ENCODE measurements at places on chromosomes 6 and 20.

DNA sequence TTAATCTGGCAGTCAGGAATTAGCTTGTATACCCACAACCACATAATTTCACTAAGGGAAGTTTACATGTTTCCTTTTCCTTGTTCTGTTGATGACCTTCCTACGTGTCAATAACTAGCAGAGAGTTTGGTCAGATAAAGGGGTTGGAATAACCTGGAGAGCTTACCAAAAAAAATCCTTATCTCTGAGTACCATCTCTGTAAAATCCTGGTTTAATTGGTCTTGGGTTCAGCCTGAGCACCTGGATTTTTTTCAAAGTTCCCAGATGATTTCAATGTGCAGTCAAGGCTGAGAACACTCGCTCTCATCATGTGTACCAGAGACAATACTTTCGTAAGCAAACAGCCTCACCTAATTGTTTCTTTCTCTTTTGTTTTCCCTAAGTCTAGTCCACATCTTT lies 483.8 kb upstream of the FLRT3 start:
- DNase-seq: no peak

DNA sequence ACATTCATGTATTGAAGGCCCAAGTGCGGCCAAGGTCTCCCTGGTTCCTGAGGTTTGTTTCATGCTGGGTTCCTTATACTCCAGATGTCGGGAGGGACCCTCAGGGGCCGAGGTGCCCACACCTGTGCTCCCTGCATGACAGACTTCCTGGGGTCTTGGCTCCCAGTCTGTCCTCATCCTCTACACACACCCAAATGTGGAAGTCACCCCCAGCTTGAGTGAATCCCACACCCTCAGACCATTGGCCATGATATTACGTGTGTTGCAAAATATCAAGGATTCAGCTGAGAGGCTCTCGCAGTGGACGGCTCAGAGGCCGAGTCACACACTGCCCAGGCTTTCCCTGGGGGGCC lies 82.2 kb upstream of the DUSP22 start:
- no peak for DNase-seq

GRCh38 chr6:12354499-12354898 lies 64.3 kb downstream of the EDN1 start:
- peak; percentile 95 for DNase-seq

DNA sequence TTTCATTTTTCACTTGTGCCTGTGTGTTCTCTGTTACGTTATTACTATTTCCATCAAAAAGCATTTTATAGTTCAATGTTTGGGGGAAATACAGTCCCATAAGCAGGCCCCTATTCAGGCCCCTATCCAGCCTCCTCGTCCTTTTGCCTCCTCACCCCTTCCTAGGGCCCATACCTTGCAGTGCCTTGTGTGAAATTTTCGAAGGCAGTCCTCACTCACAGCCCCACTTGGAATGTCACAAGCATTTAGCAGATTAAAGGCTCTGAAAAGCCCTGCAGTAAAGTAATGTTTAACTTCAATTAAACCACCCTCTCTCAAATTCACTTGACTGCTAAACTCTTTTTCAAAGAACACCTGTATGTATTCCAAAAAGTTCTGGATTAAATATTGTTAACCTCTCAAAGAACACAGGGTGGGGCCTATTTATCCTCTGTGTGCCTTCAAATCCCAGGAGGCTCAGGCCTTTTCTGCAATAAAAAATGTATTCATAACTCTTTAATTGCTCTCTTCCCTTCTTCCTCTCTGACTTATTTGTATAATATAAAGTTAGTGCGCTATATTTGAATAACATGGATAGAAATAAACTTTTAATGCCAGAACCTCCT lies 202.5 kb downstream of the FOXA2 start:
- no peak for DNase-seq

GRCh38 chr20:2576317-2576727 lies 39.9 kb downstream of the TMC2 start:
- DNase-seq: no peak

DNA sequence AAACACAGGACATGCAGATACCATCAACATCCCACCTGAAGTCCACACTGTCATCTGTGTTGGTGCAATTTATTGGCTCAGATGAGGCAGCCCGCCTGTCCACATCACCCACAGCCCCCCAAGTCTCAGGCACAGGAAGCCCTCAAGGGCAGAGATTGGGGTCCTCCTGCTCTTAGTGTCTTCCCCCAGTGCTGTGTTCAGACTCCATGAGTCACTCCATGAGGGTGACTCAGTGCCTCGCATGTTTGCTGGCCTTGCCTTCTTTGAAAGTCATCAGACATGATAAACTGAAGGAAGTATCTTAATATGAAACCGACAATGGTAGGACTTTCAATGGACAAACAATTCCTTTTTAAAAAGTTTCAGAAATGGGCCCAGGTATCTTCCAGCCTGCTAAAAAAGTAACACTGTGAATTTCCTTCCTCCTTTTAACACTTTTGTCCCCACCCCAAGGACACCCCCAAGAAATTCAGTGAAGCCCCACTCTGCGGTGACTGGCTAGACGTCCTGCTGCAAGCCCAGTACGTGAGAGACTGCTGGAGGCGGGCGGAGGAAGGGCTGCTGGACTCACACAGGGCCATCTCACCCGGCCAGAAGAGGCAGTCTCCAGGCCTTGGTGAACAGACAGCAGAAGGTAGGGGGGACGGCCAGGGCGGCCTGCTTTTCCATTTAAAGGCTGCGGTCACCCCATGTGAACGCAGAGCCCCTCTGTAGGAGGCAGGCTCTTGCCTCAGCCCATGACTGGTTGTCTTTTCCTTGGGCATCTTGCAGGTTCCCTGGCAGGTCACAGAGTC lies 43.0 kb upstream of the KCNK16 start:
- DNase-seq: no peak

- no peak for DNase-seq
Measured at GRCh38 chr6:30776390-30777154, 32.2 kb upstream of the IER3 start.

GRCh38 chr6:107266563-107266962 lies 151.2 kb upstream of the BEND3 start:
- DNase-seq: no peak

GRCh38 chr6:167817729-167818128 lies 9.0 kb upstream of the AFDN start:
- DNase-seq: peak; percentile 43

- DNase-seq: no peak
Measured at GRCh38 chr20:11832851-11833250, 84.8 kb upstream of the BTBD3 start.

DNA sequence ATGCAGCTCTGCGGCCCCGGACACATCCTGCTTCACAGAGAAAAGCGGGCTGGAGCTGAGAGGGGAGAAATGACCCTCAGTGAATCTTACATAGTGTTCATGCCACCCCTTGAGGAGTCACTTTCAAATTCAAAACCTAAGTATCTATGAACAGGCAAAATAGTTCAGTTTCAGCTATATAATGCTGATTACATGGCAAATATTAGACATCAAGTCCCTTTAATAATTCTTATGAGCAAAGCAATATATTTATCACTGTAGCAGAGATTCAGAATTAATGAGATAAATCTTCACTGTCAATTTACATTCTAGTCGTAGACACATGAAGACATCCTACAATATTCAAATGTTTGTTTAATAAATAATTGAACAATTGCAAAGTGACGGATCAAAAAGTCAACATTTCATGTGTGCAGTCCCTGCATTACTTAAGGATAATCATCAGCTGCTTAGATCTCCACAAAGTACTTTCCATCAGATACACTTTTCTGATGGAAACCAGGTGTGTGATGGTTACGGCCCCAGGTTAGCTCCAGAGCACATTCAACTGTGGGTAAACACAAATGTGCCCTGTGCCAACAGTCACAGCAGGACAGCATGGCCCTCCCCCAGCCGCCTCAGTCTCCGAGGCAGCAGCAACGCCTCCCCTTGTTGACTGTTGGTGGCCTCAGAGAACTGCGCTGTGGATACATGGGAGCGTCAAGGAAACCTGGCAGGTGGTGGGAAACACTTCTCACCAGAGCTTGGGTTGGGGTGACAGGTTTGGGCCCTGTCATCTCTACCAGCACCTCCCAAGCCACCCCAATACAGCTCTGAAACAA lies 787 bp upstream of the PRR18 start:
- no peak for DNase-seq

- no peak for DNase-seq
Measured at GRCh38 chr20:34997774-34998173, 42.1 kb downstream of the MYH7B start.

DNA sequence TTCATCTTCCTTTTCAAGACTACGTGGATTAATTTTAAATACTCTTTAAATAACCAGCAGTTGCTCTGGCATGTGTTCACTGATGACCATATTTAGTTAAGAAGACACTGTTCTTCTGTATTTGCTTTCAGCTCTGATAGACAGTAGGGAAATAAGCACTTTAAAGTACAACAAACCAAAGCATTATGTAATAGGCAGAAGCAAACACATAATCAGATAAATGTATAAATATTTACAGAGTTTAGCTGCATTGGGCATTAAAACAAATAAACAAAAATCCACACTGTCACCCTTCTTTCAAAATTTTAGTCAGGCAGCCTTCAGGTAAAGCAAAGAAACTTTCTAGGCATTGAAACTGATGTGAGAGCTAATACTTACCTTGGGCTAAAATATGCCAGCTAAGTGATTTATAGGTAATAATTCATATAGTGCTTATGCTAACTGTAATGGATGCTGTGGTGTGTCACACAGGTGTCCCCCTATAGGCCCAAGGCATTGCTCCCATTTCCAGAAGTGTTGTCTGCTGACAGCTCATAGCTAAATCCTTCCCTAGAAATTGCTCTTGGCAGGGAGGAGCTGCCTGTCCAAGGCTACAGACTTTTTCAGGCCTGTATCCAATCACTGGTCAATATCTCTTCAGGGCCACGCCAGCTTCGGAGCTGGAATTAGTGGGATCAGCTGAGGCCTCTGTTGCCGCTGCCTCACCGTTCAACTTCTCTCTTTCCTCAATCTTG lies 111.5 kb upstream of the CITED2 start:
- no peak for DNase-seq

- no peak for DNase-seq
Measured at GRCh38 chr6:81812401-81812800, 59.9 kb upstream of the TENT5A start.

GRCh38 chr20:39823224-39823623 lies 861.1 kb downstream of the DHX35 start:
- peak; percentile 56 for DNase-seq

GRCh38 chr6:24888715-24889370 lies 46.9 kb downstream of the RIPOR2 start:
- no peak for DNase-seq

DNA sequence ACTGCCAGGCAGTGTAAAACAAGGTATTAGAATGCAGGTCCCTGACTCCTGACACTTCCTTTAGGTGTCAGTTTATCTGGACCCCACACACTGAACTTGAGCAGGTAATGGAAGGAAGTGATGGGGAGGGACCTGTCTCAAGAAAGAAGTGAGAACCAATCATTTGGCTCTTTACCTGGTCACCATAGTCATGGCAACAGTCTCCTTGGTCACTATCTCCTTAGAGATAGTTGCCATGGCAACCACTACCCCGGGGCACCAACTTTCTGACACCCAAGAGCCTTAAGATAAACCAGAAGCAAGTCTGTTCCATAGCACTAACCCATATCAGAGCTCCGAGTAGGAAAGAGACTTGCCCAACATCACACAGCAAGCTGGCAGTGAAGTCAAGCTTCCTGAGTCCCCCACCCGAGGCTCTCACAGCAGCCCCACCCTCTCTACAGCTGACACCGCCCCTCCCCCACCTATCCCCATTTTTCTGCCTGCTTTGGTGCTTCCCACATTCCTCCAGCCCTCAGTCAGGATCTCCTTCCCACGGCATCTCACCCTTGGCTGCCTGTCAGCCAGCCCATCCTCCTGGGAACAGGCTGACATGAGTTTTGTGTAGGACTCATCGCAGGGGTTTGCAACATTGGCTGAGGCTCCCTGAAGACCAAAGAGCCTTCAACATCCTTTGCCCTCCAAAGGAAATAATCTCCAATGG lies 16.3 kb upstream of the HM13 start:
- DNase-seq: no peak

- DNase-seq: no peak
Measured at GRCh38 chr6:157316871-157317814, 6.2 kb downstream of the TMEM242 start.

DNA sequence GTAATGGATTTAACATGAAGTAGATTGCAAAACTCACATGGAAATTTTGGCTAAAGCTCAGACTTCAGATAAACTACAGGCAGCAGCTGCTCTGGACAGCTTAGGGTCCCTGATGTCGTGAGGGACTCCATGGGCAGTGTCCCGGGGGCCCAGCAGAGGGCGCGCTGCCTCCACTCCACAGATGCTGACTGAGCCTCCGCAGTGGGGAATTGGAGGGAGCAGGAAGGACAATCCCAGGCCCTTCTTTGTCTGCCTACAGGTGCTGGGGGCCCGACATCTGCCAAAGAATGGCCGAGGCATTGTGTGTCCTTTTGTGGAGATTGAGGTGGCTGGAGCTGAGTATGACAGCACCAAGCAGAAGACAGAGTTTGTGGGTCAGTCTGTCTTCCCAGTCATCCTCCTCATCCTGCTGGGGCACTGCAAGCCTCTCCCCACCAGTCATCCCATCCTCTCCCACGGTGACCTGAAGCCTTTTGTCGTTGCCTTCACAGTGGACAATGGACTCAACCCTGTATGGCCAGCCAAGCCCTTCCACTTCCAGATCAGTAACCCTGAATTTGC lies 35.9 kb downstream of the PLCG1 start:
- no peak for DNase-seq
